ENCODE measurements at places on chromosomes 13 and 19.
A peak's percentile ranks its signal among the peaks of the same experiment; 100 is the strongest.

DNA sequence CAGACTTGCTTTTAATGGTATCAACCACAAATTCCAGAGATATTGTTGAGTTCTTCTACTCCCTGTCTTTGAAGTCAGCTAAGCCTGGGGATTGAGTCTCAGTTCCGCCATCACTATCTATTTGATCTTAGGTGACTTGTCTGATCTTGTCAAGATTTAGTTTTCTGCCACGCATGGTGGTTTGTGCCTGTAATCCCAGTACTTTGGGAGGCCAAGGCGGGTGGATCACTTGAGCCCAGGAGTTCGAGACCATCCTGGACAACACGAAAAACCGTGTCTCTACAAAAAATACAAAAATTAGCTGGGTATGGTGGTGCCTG lies 376.9 kb downstream of the FGF9 start:
- DNase-seq: no peak

- DNase-seq: no peak
These were observed 13.7 kb downstream of the ZNF441 start for GRCh38 chr19:11780431-11781020.

GRCh38 chr13:46747031-46747820 lies 49.7 kb downstream of the ESD start:
- no peak for DNase-seq

GRCh38 chr19:17327068-17327653 lies 7.5 kb downstream of the ANO8 start:
- peak; percentile 54 for DNase-seq

DNA sequence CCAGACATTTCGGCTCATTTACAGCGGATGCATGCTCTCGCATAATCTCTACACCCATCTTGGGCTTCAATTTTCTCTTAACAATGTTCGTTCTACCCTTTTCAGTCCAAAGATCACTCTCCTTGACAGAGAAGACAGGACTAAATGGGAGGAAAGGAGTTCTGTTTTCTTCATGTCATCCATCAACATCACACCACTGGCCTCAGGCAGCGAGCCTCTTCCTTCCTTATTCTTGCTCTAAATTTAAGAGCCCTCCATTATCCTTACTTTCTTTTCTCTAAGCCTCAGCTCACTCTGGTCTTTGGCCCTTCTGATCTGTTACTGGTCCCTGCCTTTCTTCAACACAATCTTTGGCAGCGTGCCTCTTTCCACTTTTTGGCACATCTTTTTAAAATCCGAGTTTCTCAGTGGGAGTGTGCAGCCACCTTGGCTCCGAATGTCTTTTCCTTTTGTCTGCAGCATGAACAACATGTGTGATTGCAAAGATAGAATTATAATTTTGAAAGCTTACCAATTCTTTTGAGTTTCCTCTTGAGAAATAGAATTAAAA lies 98.7 kb downstream of the FAM216B start:
- no peak for DNase-seq

DNA sequence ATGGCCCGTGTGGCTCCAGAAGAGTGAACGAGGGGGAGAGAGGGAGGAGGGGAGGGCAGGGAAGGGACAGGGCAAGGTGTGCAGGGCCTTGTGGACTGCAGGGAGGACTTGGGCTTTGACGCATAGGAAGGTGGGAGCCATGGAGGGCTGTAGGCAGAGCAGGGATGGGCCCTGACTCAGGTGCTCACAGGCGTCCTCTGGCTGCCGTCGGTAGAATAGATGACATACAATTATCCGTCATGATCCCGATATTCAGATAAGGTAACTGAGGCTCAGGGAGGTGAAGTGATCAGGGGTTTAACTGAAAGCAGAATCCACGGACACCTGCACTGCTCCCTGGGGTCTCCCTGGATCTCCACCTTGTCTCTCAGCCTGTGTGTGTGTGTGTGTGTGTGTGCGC lies 3.4 kb downstream of the C3 start:
- DNase-seq: no peak

Measured in mucosa of descending colon (tissue), 3 donors.